ENCODE measurements at places on chromosomes 12 and 14.

GRCh38 chr12:71636704-71637115 is 26.9 kb downstream of the ZFC3H1 start:
- DNase-seq: no peak

DNA sequence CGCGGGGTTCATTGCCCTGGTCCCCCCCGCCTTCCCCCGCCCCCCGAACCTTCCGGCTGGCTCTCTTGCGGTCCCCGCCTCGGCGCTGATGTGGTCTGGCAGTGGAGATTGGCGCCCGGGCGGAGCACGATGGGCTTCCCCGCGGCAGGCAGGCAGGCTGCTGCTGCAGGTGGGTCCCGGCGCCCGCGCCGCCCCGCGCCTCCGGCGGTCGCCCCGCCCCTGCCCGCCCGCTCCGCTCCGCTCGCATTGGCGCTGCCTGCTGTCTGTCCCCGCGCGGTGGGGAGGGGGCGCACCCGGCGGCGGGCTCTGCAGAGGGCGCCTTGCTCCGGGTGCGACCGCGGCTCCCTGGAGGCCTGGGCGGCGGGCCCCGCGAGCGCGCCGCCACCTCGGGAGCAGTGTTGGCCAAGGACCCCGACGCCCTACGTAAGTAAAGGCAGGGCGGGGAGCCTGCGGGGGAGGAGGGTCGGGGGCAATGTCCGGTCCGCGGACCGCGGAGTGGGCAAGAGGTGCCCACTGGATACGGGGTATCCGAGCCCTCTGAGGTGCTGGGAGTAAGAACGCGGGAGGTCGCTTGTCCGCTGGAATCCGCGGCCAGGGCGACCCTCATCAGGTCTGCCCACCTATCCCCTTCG is at the start of gene AKAP5:
TSS of gene AKAP5 (plus strand) at position 309 of the 632 bp plus-strand sequence. CDS start 2,896 bp downstream, outside the sequence.
- DNase-seq: peak; percentile 58

DNA sequence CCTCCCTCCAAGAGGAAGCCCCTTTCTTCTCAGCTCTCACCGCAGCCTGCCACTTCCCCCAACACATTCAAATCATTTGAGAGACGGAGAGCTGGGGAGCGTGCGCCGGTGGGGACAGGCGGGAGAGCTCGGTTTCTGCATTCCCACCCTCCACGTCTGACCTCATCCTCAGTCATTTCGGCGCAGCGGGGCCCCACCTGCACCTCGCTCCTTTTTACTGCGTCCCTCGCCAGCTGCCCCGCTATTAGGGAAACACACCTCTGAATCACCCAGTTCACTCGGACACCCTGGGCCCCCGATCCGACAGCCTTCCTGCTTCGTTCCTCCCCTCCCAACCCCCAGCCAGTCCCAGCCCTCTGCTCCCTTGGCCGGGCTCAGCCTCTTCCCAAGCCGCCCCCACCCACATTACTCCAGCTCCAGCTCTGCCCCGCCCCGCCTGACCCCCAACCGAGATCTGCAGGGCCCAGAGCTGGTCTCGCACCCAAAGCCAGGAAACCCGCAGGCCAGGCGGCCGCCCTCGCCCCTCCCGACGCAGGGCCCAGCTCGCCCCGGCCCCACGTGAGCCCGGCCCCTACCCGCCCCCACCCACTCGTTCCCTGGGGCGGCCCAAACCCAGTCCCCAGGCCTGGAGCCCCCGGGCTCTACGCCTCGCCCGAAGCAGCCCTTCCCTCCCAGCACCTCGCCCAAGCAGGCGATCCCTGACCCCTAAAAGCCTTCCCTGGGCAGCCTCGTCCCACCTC is 783 bp downstream of the CORO1C start:
- DNase-seq: no peak

GRCh38 chr12:80721326-80721725 is 4.6 kb downstream of the MYF5 start:
- DNase-seq: no peak

- no peak for DNase-seq
Observed at GRCh38 chr12:117119592-117120198, 20.5 kb upstream of the TESC start.

- no peak for DNase-seq
Observed at GRCh38 chr12:124429535-124429934, 134.6 kb downstream of the RFLNA start.

DNA sequence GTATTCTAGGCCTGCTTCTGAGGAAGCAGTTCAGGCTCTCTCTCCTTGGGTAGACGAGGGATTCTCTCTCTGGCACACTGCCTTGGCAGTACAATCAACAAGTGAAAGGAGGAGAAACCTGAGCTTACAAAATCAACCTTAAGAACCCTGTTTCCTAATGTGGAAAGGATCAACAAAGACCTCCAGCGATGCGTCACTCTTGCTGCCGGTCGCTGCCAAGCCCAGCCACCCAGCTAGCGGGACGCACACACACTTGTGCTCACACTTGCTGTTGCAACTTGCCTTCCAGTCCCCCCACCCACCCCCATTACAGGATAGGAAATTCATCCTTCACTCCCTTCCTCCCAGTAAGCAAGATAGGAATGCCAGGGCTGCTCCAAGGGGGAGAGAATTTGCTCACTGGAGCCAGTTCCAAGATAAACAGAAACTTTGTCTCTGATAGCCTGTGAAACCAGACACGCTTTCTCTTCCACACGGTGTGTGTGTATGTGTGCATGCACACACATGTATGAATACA is 144.3 kb downstream of the BCL11B start:
- DNase-seq: no peak

DNA sequence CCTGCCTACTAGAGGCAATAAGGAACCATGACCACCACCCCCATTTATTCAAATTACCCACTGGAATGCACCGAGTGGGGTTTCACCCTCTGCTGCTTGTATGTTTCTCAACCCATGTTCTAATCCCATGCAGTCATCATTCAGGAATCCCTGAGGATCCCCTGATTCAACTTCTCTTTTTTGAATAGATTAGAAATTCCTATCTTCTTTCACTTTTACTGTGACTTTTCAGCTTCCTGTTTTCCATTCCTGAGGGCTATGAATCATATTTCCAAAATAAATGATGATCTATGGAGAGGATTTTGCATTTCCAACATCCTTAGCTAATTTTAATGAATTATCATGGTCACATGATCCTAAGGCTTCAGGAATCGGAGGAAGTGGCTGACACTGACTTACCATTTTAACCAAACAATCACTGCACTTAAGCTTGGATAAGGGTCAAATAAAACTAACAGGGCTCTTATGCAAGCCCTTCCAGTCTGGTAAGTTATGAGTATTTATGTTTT is 19.4 kb upstream of the P2RX4 start:
- no peak for DNase-seq

- no peak for DNase-seq
Observed at GRCh38 chr12:12133259-12133658, 62.5 kb downstream of the BCL2L14 start.

DNA sequence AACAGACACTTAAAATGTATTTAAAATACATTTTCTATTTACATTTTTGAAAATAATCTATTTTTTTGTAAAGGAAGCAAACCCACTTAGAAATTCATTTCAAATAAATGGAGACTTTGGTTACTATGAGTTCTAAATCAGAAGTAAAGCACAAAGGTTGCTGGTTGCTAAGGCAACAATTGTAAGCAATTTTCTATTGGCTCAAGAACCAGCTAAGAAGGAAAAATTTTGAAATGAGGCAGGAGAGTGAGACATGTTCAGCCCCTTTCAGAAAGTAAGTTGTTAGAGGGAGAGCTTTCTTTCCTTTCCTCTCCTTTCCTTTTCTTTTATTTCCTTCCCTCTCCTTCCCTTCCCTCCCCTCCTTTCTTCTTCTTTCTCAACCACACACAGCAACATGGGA is 80.7 kb downstream of the PRMT8 start:
- DNase-seq: no peak

Measured in activated naive CD4-positive, alpha-beta T cell (primary cell).